ENCODE measurements at places on chromosomes 5 and 9.

DNA sequence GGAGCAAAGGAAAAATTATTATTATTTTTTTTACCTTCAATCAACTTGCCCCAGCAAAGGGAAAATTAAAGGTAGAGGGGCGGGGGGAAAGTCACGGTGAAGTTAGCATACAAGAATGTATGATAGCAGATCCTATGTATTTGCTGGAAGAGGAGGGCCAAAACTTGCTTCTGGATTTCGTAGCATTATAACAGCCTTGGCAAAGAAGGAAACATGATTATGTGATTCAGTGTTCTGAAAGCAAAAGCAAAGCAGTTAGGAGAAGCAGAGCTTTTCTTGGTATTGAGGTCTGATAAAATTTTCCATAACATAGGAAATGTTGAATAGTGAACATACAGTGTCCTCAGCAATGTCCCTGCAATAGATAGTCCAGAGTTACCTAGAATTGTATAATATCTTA lies 32.4 kb downstream of the MAST4 start:
- DNase-seq, result no peak

DNA sequence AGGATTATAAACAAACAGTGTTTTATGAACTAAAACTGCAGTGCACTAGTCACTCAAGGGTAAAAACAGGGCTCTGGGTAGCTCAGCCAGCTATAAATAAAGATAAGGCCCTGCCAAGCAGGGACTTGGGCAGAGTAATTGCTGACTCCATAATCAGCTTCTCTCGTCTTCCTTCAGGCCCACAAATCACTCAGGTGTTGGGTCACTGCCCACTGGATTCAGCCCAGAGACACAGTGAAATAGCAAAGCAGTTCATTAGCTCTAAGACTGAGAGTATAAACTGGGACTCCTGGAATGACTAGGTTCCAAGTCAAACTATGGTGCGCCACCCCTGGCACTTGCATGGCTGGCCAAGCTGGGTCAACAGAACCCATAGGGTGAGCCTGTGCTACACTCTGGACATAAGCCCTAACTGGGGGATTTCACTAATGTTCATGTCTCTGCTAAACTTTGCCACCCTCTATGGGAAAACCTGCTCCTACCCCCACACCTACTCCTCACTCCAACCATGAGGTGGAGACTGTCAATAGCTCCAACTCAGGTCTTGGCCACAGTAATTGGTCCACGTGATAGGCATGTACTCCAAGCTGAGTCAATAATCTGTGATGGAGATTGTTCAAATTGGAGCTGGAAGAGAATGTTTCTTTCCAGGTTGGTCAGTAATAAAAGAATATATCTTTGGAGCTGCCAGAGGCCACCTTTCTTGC lies 158.5 kb downstream of the SLIT3 start:
- DNase-seq, result no peak

- no peak for DNase-seq
These were observed 197.7 kb downstream of the PRELID2 start for GRCh38 chr5:145637396-145637795.

GRCh38 chr5:113119246-113119924 lies 142.8 kb downstream of the DCP2 start:
- DNase-seq, result no peak

DNA sequence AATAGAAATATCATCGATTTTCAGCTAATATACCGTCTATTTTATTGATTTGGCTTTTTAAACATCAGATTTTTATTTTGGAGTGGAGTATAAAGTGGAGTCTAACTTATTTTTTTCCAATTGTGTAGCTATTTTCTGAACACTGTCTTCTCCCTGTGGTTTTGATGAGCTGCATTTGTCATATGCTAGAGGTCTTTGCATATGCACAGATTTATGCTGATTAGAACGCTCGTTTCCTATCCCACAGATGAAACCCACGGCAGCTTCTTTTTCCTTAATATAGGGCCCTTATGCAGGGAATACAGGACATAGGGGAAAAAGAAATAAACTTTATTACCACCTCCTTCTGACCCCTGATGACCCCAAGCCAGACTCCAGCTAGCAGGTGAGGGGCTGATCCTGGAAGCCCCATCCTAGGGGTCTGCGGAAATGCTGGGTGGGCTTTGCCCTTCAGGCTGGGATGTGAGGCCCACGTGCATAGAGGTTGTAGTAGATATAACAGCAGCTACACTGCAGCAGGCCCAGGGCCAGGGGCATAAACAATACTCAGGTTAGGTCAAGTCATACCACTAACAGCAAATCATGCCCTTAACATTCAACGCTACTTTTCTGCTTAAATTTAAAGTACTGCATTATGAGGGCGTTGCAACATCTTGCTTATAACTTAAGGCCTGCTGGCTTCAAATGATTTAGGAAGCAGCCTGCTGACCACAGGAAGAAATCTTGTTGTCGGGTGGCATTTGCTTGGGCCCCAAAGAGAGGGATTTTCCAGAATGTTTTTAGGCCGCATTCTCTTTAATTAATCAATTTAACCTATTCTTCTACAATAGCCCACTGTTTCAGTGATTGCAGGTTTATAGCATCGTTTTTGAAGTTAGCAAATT lies 28.5 kb downstream of the MVB12B start:
- DNase-seq, result no peak

GRCh38 chr5:178535299-178536175 lies 54.7 kb downstream of the COL23A1 start:
- DNase-seq, result no peak

DNA sequence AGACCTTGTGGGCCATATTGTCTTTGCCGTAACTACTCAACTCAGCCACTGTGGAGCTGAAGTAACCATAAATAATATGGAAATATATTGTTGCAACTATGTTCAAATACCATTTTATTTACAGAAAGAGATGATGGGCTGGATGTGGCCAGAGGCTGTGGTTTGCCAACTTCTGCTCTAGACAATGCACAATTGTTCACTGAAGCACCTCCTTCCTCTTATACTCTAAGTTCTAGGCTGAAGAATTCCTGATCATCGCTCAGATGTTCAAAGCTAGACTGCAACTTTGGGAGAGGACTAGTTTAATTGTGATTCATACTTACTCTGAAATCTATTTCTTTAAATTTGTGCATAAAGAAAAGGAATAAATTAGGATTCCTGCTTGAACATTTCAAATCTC lies 245.0 kb downstream of the TAF11L14 start:
- DNase-seq, result no peak

GRCh38 chr5:50675385-50675784 lies 8.9 kb downstream of the PARP8 start:
- DNase-seq, result no peak

DNA sequence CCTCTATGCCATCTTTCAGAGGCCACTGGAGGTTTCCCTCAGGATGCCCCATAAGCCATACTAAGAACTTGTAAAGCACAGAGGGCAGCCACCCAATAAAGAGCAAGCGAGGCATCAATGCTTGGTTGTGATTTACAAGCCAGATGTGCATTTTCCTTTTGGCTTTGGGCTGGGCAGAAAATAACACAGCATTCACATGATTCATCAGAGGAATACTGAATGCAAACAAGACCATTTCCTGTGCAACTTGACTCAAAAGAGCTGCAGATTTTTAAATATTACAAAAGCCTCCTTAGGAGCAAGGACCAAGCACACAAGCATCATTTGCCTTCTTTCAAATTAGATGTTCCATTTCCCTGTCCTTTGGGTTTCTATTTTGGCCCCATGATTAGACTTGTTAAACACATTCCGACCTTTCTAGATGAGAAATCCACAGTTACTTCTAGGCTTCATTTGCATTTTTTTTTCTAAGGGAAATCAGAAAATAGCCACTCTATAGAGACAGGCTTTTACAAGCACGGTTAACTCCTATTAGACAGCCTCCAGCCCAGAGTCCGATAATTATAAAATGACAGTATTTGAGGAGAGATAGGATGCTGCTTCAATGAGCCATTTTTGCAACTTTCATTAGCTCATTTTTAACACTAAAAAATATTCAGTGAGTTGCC lies 207.8 kb downstream of the SEMA5A start:
- no peak for DNase-seq

GRCh38 chr5:133483406-133484090 lies 128.8 kb downstream of the FSTL4 start:
- DNase-seq, result no peak

DNA sequence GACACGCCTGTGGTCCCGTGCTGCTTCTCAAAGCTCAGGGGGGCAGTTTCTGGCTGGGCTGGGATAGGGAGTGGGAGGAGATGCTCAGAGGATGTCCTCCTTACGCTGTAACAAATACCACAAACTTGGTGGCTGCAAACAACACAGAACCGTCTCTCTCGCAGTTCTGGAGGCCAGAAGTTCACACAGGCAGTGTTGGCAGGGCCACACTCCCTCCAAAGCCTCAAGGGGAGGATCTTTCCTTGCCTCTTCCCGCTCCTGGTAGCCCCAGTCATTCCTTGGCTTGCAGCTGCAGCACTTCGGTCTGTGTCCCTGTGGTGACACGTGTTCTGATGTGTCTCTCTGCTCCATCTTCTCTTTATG lies 10.4 kb upstream of the ORM1 start:
- DNase-seq, result no peak

GRCh38 chr5:78586251-78586650 lies 62.3 kb downstream of the LHFPL2 start:
- no peak for DNase-seq
